ENCODE measurements at places on chromosomes 2 and 18.

DNA sequence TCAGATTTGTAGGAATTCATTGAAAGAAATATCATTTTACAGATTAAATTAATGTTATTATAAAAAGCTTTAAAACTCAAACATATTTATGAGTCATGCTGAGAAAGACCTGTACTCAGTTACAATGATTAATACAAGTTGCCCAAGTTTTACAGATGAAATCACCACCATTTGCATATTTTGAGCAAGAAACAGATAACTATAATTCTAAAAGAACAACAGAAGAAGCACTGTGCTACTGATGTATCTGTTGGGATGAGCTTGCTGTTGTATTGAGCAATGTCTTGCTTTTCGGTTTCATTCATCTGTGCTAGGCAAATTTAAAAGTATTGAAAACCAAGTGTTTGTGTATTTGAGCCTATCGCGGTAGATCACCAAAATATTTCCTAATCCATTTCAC, 1589.1 kb upstream of the ZEB2 start:
- no peak for DNase-seq

GRCh38 chr18:23529604-23530003, 26.3 kb downstream of the RMC1 start:
- DNase-seq, result no peak

GRCh38 chr18:36469461-36469860, 171.9 kb downstream of the FHOD3 start:
- DNase-seq, result no peak

DNA sequence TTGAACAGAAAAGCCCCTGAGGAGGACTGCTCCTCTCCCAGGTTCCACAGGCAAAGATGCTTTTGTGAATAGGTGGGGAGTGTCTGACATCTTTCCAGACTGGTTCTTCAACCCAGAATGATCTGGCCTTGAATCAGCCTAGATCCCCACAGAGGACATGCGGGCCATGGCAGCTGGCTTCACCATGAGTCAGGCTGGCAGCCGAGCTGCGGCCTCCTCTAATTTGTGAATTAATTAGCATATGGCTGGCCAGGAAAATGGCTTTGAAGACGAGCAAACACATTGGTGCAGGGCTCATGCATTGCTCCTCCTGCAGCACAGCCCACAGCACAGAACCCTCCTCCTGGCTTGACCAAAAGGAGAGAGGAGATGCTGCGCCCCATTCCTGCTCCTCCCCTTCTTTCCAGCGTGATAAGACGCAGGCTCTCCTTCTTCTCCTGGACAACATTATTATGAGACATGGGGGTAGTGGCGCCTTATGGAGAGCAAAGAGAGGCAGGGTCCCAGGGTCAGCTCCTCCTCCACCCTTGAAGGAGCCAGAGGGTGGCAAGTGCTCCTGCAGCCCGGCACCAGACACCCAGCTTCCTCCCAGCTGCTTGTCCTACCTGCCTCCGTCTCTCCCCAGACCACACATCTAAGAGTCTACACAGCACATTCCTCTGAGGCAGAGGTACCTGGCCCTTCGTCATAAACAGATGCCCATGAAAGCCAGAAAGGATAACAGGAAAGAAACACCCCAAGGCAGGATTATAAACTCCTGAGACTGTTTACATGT, 66.7 kb downstream of the EDAR start:
- DNase-seq, result no peak

DNA sequence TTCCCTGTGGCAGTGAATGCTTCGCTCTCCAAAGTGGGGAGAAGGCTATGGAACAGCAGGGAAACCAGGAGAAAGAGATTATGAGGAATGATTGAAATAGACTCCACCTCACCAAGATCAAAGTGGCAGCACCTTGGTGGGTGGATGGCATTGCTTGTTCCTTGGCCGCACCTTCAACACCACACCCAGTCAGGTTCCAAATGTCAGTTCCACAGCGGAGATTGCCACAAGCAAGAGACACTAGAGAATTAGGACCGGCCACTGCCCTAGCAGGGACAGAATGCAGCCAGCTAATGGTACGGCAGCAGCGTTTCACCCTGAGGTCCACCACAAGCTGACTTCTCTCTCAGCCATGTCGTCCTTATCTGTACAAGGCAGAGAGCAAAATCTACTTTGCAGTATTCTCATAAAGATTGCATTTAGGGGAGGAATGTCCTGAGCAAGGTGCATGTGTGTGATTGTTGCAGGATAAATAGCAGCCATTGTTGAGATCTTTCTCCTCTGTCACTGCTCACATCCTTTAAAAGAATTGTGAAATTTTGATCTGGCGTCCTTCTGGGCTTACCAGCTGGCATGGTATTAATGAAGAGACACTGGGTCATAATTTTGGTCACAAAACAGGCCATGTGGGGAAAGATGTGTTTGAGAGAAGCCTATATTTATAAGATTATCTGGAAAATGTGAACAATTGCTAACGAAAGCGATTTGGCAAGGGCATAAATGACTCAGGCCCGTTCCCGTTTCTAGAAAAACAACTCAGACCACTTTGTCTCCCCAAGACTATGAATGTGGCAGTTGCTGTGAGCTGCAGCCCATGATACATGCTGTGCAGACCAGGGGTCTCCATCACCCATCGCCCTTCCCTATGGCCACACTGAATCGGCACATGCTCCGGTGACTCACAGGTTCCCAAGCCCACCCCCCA, 228.6 kb upstream of the ID2 start:
- no peak for DNase-seq

Measured in activated T-cell treated with anti-CD3 and anti-CD28 coated beads for 4 hours (primary cell).